ENCODE measurements at places on chromosomes 11 and 22.

DNA sequence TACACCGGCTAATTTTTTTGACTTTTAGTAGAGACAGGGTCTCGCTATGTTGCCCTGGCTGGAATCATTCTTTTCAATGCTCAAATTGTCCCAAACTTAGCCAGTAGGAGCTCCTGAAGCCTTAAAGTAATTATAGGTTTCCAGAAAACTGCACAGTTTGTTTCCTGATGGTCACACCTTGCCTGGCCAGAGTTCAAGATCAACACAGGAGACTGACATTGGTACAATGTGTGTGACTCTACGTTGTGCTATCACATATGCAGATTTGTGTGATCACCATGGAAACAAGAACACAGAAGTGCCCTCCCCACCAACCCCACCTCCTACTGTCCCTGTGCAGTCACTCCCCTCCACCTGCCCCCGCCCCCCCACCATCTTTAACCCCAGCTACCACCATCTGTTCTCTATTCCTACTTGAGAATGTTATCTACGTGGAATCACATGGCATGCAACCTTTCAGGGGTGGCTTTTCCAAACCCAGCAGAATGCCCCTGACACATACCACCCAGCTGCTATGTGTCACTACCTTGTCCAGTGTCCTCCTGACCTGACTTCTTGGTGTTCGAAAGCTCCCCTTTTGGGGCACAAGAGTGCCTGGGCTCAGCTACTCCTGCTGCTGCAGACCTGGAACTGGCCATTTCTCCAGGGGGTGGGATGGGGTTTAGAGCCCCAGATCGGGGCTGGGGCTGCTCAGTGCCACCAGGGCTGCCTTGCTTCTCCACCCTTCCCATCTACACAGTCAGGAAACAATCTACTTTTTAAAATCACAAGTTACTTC is 6.1 kb upstream of the NAP1L4 start:
- no peak for DNase-seq

- DNase-seq: no peak
These were observed 40.3 kb upstream of the CADM1 start for GRCh38 chr11:115544422-115544948.

DNA sequence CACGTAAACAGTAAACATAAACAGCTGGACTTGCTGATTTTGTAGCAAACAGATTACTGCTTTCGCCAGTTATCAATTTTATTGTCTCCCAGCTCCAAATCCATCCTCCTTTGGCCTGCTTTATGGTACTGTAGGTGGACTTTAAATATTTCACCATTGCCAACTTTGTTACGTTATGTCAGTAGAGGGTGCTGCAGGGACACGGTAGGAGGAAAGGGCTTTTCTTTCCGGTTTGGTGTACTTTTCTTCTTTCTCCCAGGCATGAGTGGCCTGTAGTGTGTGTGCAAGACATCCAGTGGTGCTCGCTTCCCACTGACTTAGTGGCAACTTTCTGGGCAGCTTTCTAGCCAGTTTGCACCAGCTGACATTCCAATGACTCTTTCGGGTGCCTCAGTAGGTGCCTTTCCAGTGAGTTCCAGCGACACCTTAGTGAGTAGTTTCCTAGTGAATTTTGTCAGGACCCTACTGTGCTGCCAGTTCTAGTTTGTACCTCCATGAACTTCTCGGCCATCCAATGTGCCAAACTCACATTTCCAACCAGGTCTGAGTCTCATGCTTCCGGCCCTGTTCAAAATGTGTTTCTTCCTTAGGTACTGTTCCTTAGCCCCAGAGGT is 267.6 kb upstream of the TENM4 start:
- DNase-seq: no peak

GRCh38 chr11:14312736-14313438 is 46.1 kb downstream of the RRAS2 start:
- no peak for DNase-seq

GRCh38 chr11:18490319-18490718 is 34.7 kb downstream of the LDHAL6A start:
- no peak for DNase-seq

DNA sequence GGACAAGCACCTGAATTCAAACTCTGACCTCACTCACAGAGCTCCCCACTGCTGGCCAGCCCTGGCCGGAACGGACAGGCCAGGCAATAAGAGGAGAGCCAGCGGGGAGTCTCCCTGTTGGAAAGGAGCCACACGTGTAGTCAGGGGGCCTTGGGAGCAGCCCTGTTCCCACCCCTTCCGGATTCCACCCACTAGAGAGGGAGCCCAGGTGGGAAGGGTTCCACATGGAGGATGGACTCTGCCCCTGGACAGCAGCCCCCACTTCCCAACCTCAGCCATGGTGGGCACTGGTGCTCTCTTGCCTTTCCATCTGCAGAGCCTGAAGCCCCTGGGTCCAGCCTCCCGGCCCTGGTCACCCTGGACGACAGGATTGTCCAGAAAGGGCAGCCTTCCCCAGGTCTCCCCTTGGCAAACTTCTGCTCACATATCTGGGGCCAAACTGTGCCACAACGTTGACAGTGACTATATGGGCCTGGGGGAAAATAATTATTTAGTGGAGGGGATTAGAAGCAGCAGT is 7.5 kb upstream of the APOBEC3A start:
- DNase-seq: no peak

DNA sequence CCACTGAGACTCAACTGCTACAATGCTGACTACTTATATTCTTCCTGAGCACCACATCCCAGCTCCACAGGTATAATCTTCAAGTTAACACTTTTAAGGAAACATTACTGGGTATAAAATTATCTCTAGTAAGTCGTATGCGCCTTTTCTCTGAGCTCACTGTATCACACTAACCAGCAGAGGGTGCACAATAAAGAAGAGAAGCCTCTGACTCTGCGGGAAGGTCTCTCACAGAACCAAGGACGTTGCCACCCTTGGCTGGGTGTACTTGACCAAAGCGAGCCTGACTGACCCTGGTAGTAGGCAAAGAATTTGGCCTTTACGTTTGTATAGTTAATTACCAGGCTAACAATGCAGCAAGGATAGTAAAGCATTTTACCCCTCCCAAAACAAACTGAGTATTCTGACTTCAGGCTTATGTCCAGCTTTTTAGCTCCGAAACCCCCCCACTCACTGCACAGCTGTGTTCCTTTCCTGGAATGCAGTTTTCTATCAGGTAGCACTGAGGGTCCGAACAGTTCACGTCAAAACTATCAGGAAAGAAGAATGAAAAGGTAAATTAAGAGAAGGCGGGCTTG is at the start of gene BTBD18:
TSS of gene BTBD18 (minus strand) at position 144 of the 578 bp plus-strand sequence. CDS start 631 bp downstream, outside the sequence.
- DNase-seq: peak; percentile 83

- peak; percentile 90 for DNase-seq
These were observed 56.4 kb downstream of the UBASH3B start for GRCh38 chr11:122711831-122712381.

DNA sequence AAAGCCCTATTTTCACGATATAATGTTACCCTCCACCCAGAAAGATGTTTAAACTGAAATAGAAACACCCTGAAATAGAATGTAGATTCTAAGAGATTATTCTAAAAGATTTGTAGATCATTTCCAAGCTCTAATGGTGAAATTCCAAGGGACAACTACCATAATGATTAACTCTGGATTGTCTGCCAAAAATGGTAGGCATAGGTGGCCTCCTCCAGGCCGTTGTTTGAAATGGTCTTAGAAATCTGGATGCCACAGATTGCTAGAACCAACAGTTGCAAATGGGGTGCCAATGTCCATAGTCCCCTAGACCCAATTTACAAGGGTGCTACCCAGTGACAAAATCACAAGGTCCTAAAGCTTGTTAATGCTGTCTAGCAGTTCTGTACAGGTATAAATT is 6.7 kb upstream of the SLC6A5 start:
- DNase-seq: no peak

DNA sequence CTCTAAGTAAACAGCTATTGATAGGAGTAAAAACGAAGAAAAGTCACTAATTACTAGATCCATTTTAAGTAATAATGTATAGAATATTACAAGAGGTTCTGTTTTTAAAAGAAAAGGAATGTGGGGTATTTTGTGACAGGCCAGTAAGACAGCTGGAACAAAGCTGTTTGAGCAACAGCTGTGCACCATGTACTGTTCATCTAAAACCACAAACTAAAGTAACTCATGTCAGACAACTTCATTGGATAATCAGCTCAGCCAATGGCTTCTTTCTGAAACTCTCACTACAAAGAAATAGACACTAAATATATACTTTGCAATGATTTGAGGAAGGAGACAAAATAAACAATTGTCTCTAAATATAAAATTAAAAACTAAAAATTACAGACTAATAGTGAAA is 16.1 kb downstream of the RRAS2 start:
- no peak for DNase-seq

- no peak for DNase-seq
These were observed 103.9 kb downstream of the SEZ6L start for GRCh38 chr22:26273011-26273675.

- no peak for DNase-seq
These were observed 260.9 kb downstream of the KIRREL3 start for GRCh38 chr11:126739499-126740145.

DNA sequence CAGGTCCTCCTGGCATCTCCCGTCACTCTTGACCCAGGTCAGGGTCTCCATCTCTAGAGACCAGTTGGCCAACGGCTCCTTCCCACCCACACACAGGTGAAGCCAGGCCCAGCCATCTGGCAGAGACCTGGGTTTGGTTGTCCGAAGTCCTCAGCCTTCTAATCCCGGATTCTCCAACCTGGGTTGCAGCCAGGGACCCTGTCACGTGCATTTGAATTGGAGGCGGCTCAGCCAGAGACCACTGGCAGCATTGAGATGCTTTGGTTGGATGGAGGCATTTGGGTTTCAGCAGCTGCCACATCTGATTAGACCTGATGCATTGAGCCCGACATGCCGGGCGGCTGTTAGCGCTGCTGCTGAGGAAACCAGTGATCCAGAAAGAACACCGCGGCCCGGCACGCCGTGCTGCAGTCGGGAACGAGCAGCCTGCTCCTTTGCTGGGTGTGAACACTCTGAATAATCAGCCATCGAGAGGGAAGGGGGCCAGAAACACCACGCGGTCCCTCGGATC is 163.2 kb downstream of the BRD1 start:
- no peak for DNase-seq

DNA sequence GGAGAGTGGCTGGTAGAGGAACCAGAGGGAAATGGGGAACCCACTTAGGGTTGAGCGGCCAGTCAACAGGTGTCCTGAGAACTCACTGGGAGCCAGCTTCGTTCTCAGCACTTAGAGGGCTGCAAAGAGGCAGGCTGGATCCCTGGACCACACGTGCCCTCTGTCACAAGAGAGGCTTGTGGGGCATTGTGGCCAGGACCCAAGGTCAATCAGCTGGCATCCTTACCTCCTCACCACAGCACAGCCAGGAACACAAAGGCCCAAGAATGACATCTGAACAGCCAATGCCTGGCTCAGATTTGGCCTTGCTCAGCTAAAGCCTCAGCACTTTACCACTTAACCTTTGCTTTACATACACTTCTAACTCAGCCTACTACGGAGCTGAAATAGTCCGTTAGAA is 7.4 kb downstream of the MAPK8IP1 start:
- no peak for DNase-seq

DNA sequence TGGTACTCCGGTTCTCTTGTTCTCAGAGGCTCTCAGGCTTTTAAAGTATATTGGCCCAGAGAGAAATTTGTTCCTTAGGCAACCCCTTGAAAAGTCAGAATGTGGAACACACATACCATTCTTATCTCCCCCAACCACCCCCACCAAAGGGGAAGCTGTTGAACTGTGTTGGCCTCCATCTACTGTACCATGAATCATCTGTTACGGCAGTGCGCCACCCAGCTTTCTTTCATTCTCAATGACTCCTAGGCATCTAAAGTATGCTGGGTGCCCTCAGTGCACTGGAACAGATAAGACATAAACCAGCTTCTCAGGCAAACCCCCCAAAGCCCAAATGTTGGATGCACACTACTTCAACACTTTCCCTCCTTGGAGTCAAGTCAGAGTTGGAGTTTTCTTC is 696.2 kb upstream of the TENM4 start:
- DNase-seq: no peak

GRCh38 chr11:116656011-116656410 is 116.8 kb downstream of the BUD13 start:
- no peak for DNase-seq

DNA sequence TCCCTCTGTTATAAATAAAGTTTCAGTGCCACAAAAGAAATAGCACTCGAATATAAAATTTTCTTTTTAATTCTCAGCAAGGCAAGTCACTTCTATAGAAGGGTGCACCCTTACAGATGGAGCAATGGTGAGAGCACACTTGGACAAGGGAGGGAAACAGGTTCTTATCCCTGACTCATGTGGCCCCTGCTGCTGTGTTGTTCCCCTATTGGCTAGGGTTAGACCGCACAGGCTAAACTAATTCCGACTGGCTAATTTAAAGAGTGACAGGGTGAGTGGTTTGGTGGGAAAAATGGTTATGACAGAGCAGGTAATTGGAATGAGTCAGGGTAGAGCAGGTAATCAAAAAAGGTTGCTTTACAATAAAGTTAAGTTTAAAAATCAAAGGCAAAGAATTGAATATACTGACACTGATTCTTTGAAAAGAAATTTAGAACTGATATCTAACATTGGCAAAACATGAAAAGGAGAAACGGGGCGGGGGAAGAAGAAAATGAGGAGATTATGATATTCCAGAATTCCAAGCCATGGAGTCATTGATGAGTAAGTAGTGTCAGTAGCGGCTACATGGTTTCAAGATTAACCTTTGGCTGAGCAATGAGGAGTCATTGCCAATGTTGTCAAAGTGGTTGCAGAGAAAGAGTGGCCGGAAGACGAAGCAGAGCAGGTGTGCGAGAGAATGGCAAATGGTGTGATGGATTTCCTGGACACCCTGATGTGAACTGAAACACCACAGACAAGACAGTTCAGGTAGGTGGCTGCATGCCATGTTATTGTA is 48.4 kb upstream of the MRGPRX1 start:
- no peak for DNase-seq

GRCh38 chr11:133239575-133239974 is 292.7 kb downstream of the OPCML start:
- DNase-seq: no peak

GRCh38 chr22:29306175-29306834 is at the start of gene GAS2L1:
GAS2L1 (plus strand) TSS chr22:29306650; CDS start chr22:29308106, 1,456 bp downstream.
- DNase-seq: peak; percentile 90

DNA sequence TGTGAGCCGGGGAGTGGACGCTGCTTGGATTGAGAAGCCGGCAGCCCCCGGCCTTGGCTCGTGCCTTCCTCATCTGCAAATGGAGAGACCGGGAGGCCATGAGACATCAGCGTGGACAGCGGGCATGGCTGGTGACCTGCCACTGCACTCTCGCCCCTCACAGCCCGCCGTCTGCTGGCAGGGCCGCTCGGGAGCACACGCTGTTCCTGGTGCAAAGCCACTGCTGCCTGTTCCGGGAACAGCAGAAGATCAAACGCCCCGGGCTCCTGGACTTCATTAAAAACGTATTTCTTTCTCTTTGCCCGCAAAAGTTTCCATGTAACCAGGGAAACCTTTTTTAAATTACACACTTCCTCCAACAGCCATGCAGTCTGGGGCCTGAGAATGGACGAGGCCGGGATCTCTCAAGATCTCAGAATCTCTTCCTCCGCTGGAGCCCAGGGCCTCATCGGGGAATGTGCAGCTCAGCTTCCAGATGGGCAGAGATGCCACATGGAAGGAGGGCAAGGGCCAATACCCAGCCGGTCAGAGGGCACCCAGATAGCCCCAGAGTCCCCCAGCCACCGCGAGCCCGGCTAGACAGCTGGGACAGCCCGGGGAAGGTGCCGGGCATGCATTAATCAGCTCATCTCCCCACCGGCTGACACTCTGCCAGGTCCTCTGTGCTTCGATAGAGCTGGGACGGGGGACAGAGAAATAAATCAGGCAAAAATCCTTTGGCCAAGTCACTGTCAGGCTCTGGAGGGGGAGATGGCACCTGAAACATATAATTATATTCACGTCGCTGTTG is 62.8 kb upstream of the PRR5 start:
- peak; percentile 35 for DNase-seq

- peak; percentile 54 for DNase-seq
These were observed 33.7 kb downstream of the APLP2 start for GRCh38 chr11:130103296-130103814.

Data from dermis blood vessel endothelial cell (primary cell).